Calu3 (cell line): ENCODE measurements at places on chromosomes 5 and 9.

GRCh38 chr5:32138839-32139493 lies 35.2 kb downstream of the GOLPH3 start:
- DNase-seq, result no peak

DNA sequence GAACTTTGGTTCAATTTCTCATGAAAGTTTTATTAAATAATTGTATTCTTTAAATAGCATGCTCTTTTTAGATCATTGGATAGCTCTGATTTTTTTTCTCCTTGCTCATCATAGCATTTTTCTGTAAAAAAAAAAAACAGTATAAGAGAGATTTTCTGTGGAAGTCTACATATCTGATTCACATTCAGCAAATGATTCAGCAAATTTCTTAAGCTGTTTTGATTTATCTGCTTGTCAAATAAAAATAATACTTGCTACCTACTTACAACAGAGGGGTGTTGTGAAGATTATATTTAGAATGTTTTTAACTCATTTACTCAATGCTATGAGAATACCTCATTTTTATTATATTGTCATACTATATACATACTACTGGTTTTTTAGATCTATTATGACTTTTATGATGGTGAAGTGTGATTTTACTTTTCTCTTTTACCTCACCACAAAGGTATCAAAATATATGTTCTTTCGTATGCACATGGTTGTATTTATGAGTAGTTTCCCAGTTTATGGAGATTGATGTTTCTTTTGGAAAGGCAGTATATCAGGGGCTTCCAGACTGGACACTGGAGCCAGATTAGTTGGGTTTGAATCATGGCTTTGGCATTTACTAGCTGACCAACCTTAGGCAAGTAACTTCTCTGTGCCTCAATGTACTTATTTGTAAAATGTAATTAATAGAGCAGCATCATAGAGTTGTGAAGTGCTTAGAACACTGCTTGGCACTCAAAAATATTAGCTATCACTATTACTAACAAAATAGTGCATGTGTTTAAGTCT lies 25.5 kb downstream of the TNPO1 start:
- DNase-seq, result no peak

GRCh38 chr5:107556575-107556974 lies 114.2 kb downstream of the EFNA5 start:
- no peak for DNase-seq

GRCh38 chr5:32536246-32536645 lies 49.1 kb upstream of the SUB1 start:
- DNase-seq, result no peak

DNA sequence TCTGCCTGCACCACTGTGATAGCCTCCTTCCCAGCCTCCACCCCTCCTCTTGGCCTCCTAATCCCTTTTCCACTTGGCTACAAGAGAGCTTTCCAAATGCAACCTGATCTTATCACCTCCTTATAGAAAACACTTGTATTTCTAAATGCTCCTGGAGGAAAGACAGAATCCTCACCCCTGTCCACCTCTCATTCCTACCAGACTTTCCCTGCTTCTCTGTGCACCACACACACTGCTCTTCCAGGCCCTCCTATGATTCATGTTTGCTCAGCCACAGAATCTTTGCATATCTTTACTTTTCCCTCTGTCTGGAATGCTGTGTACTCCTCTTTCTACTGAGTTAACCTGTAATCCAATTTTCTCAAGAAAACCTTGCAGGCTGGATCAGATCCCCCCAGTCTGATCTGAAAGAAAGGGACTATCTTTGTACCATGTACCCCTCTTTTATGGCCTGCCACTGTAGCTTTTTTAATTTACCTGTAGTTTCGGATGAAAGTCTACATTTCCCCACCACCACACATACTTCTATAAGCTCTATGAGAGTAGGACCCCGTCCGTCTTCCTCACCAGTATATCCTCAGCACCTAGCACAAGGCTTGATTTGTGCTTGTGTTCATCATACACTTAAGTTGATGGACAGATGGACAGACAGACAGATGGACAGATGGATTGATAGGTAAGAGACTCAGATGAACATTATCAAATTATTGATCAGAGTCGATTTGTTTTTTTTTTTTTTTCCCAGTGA lies 95.3 kb downstream of the GALNT10 start:
- peak; percentile 26 for DNase-seq

GRCh38 chr9:69325409-69326212 lies 596 bp downstream of the ENTREP1 start:
- DNase-seq, result peak; percentile 19

DNA sequence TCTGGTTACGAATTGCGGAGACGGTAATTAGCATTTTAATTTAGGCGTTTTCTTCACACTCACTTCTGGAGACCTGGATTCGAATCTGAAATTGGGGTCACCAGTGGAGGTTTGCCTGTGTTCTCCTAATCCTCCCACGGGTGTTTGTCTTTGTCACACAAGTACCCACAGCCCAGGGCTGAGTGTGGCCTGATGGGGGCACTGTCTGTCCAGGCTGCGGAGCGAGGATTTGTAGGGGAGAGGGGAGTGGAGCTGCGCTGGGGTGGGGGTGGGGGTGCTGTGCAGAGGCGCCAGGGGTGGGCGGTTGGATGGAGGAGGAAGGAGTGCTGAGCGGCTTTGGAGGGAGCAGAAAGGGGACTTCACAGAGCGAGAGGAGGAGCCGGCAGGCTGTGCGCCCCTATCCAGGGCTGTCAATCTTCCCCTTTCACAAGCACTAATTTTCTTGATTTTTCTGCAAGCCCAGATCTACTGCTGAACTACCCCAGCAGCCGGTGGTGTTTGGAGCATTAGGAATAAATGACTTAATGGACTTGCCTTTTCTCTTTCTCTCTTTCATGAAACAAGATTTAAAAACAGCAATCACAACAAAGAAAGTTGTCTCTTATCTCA lies 53.1 kb downstream of the TSPAN17 start:
- DNase-seq, result peak; percentile 29

DNA sequence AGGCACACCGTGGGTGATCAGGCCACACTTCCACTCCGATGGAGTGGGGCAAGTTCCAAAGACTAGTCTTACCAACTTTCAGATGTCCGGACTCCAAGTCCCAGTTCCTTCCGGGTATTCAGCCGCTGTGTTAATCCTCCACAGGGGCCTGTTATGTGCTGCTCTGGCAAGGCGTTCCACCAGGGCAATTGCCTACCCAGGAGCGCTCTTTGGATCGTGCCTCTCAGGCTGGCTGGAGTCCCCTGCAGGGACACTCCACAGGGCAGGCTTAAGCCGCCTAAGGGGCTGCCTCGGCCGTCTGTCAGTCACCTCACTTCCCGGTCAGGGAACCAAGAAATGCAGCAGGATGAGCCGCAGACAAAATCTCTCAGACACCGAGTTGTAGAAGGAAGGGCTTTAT lies 118.7 kb upstream of the CCNG1 start:
- DNase-seq, result no peak

DNA sequence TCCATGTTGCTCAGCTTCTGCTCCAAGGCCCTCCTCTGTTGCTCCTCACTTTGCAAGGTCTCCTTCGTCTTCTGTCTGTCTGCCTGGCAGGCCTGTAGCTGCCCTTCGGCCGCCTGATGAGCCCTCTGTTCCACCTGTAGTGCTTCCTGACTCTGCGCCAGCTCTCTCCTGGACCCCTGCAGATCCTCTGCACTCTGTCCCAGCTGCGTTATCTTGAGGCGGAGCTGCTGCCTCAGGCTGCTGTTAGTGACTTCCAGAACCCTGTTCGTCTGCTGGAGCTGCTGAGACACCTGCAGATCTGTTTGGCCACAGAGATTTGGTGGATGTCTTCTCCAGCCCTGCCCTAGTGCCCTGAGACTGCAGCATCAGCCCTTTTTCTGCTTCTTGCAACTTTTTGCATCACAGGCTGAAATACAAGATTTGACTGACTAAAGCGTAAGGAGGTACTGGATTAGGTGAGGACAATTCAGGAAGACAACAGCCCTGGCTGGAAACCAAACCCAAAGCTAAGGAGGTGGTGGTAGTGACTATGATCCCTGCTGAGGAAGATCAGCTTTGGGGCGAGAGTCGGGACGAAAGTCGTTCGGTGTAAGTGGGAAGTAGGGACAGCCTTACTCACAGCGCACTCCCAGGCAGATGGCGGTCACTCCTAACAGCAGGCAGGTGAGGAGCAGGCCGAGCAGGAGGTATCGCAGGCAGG lies 2.1 kb downstream of the CD72 start:
- no peak for DNase-seq

GRCh38 chr5:177361418-177362291 lies 3.9 kb downstream of the RGS14 start:
- no peak for DNase-seq

- DNase-seq, result no peak
These were observed 74.4 kb downstream of the ASTN2 start for GRCh38 chr9:117340422-117340821.

- no peak for DNase-seq
These were observed 75.9 kb downstream of the TRIO start for GRCh38 chr5:14218897-14219573.

- no peak for DNase-seq
These were observed 20.9 kb upstream of the ASTN2 start for GRCh38 chr9:117435630-117436261.

- no peak for DNase-seq
These were observed 23.1 kb upstream of the RNF38 start for GRCh38 chr9:36423206-36423605.

DNA sequence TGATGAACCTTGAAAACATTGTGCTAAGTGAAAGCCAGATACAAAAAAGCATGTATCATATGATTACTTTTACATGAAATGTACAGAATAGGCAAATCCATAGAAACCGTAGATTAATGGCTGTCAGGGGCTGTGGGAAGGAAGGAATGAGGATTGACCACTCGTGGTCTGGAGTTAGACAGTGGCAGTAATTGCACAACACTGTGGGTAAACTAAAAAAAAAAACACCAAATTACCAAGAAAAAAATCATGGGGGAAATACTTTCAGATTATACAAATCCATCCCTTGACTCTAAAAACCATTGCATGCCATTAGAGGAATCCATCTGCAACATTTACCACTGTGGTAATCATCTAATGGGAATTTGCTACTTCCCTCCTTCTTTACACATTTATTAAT lies 140.0 kb downstream of the SIL1 start:
- DNase-seq, result no peak

- no peak for DNase-seq
These were observed 341.2 kb upstream of the TYRP1 start for GRCh38 chr9:12352045-12352315.

GRCh38 chr5:171706736-171707441 lies 78.7 kb upstream of the SMIM23 start:
- no peak for DNase-seq
